Activated CD4-positive, alpha-beta memory T cell treated with anti-CD3 and anti-CD28 coated beads, Interleukin-2, amount 10 ng/mL, durations not matched to agents 7 days and 5 days (primary cell): ENCODE measurements at places on chromosomes 16 and 17.

- no peak for DNase-seq
Measured at GRCh38 chr17:69457603-69458002, 43.1 kb downstream of the MAP2K6 start.

DNA sequence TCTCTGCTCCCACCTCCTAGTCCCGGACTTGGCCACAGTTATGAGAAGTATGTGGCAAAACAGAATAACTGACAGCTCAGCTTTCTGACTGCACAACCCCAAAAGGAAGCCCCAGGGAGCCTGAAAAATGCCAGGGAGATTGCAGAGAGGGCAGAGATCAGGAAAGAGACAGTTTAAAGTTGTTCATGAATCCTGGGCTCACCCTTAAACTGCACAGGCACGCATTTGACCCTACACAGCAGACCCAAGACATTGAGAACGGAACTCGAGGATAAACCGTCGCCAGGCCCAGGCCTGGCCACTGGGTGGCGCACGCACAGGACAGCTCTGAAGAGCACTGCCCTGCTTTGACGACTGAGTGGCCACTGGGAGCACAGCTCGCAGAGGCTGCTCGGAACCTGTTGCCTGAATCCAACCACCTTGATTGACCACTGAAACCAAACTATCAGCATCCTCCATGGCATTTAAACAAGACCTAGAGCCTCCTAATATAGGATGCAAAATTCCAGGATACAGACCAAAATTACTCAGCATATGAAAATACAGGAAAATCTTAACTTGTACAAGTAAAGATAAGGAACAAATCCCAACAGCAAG is 114.0 kb downstream of the C16orf95 start:
- peak; percentile 62 for DNase-seq

GRCh38 chr17:60678118-60678444 is 430 bp downstream of the BCAS3 start:
- DNase-seq = no peak

DNA sequence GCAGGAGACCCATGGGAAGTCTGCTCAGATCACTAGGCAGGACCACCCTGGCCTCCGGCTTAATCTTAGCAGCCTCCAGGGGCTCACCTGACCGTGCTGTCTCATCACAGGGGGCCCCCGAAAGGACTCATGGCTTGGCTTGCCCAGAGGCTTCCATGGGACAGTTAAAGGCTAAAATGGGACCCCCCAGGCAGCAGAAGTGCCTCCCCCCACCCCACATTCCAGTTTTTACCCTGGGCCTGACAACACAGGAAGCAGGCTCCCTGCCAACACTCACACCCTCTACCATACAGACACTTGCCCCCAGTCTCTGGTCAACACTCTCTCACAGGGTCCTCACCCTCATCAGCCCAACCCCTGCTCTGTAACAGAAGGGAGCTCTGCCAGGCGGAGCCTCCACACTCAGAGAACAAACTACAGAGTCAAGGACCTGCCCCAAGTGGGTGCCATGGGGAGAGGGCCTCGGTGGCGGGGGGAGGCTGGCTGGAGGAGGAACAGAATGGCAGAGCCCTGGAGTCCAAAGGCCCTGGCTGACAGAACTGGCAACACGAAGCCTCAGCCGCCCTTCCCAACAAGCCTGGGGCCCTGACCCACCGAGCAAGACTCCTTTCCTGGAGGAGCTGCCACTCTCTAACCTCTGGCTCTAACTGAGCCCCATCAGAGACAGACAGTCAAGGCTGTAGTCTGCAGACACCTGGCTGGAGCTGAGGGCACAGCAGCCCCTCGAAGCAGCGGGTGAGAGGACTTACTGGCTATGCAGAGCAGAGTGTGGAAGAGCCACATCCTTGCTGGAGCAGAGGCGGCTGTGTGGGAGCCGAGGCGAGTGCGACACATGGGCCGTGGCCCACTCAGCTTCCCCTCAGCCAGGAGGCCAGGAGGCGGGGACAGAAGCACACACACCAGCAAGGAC is at the start of gene ITGAE:
ITGAE (minus strand) TSS at position 827 of the 910 bp plus-strand sequence; CDS start at position 783, 44 bp downstream.
- no peak for DNase-seq

DNA sequence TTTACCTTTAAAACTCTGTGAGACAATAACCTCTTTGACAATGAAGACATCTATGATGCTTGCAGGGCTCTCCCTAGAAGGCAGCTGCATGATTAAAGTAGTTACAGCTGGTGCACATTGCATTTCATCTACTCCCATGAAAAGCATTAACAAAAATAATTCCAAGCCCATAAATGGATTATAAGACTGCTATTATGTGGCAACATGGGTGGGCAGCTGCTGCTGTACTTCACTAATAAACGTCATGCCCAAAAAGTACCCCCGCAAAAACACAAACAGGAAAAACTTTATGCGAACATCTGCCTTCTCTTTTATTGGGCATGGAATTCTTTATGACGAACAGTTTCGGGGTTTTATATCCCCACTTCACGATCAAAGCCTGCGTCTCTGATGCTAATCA is 224.9 kb downstream of the CA10 start:
- DNase-seq = no peak

GRCh38 chr16:27727941-27728340 is 178.0 kb downstream of the KATNIP start:
- DNase-seq = no peak

GRCh38 chr17:9241774-9242496 is 220.6 kb downstream of the NTN1 start:
- DNase-seq = no peak

DNA sequence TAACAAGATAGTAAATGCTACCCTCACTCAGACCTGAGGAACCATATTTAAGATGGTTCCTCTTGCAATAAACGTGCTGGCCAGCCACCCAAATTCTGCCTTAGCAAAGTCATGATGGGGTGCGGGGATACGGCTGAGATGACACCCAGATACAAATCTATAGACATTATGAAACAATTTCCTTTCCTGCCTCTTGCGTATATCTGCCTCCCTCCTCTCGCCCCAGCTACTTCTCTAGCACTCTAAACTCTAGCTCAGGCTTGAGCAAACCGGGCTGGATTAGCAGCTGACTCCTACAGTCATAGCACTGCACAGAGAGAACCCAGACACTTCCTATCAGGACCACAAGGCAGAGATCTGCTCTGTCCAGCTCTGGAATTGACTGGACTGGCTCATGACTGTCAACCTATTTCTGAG is 22.3 kb downstream of the CD300LF start:
- DNase-seq = no peak

- peak; percentile 71 for DNase-seq
Measured at GRCh38 chr17:7029659-7030058, 6.2 kb upstream of the SLC16A13 start.

DNA sequence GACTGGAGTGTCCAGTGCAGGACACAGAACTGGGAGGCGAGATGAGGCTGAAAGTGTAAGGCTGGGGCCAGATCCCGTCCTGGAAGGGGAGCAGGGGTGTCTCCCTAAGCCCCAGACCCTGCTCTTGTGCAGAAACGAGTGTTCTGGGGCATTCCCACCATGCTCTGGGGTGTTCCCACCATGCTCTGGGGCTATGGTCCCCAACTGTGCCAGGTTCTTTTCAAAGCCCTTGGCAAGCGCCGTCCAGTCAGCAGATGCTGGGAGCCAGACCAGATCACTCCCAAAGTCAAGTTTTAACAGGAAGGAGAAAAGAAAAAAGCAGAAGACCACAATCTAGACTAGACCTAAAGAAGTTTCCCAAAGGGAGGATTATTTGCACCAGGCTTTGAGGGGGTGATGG is 2.5 kb downstream of the TAX1BP3 start:
- DNase-seq = no peak

- DNase-seq = no peak
Measured at GRCh38 chr16:35873472-35873871, 2414.1 kb downstream of the TP53TG3F start.

- peak; percentile 28 for DNase-seq
Measured at GRCh38 chr16:85986931-85987749, 88.2 kb downstream of the IRF8 start.

DNA sequence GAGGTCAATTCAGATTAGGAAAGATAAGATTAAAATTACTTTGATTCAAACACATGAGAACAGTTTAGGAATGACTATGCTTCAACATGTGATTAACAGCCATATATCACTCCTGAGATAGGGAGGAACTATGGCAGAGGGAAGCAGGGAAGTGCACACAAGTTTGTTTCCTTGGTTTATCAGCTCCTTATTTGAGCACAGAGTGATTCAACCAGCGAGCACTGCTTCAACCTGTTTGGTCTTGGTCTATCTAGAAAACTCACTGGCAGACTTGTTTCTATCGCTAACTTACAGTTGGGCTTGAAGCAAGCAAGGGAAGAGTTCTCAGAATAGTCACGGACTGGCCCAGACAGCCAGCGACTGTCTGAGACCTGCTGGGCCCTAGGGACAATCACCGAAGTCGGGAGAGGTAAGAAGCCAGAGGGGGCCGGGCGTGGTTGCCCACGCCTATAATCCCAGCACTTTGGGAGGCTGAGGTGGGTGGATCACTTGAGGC is 23.5 kb downstream of the TUBG1 start:
- no peak for DNase-seq

DNA sequence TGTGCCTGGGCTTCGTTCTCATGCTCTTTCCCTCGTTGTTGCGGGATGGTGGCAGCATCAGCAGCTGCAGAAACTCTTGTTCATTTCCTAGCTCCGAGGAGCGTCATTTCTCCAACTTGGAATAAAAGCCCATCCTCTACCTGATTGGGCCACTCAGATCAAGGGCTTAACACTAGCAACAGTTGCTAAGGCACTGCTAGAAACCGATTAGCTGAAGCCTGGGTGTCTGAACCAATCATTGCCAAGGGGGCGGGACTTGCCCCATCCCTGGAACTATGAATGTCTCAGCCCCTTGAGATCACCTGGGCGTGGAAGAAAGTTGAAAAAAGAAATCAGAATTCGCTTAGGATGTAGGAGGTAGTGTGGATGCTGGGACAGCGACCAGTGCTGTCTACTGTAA is 145.3 kb downstream of the FOXL1 start:
- no peak for DNase-seq

- no peak for DNase-seq
Measured at GRCh38 chr17:29903471-29903870, 26.6 kb downstream of the SSH2 start.

- DNase-seq = no peak
Measured at GRCh38 chr17:32396343-32396742, 46.4 kb downstream of the ZNF207 start.

GRCh38 chr17:69454051-69454450 is 39.6 kb downstream of the MAP2K6 start:
- DNase-seq = no peak

DNA sequence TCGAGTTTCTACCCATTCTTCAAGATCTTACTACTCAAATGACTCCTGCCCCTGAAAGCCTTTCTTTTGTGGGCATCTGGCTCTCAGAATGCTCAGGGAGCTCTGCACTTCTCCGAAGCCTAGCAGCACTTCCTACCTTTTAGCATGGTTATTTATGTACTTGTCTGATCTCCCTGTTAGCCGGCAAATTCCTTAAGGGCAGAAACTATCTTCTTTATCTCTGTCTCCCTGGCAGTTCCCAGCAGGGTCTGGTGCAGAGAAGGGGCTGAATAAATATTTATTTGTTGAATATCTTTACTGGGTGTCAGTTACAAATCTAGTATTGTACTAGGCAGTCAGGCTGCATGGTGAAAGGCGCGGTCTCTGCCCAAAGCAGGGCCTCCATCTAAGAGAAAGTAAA is 30.7 kb downstream of the TMEM132E start:
- no peak for DNase-seq

- peak; percentile 83 for DNase-seq
Measured at GRCh38 chr16:20944861-20945574, 44.4 kb downstream of the LYRM1 start.

- DNase-seq = no peak
Measured at GRCh38 chr17:3592216-3592860, 16.9 kb downstream of the TRPV1 start.

DNA sequence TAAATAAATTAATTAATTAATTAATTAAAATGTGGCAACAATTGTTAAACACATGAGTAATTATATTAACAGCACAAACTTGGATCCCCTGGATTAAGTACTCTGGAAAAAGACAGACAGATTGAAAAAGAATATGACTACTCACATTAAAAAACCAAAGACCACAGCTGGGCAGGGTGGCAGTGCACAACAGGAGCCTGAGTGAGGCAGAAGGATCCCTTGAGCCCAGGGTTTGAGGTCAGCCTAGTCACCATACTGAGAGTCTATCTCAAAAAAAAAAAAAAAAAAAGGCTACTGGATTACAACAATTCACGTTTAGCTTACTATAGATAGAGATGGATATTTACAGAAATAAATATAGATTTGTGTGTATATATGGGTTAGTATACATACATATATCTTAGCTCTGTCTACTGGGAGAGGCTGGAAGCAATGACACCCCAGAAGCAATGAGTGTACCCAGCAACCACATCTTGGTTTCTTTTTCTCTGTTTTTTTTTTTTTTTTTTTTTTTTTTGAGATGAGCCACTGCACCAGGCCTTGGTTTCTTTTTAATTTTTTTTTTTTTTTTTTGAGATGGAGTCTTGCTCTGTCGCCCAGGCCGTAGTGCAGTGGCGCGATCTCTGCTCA is 10.6 kb upstream of the SUZ12 start:
- no peak for DNase-seq

DNA sequence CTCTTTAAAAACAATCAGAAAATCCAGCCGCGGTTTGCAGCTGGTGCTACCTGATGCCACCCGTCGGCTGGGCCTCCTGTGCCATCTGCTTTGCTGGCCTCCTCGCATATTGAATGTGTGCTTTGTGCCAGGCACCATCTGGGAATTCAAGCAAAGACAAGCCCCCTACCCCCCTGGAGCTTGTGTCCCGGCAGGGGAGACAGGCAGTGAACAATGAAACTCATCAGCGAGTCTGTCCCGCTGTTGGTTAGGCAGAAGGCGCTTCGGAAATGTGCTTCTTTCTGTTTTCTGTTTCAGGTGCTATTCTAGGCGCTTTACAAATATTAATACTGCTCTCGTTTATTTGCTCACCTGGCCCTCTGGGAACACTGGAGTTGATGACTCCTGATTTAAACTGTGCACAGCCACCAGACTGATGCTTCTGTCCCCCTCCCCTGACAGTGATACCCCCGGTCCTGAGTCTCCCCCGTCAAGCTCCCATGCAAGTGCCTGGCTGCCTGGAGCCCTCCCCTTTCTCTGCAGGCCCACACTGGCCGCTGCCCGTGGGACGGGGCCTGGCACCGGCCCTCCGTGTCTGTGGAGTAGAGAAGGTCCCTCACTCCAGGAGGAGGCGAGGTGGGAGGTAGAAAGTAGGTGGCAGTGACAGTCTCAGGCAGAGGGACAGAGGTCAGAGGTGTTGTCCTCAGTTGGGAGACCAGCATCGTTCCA is 126.1 kb upstream of the PLCG2 start:
- no peak for DNase-seq

GRCh38 chr17:62765351-62765750 is 42.8 kb downstream of the MARCHF10 start:
- DNase-seq = no peak

DNA sequence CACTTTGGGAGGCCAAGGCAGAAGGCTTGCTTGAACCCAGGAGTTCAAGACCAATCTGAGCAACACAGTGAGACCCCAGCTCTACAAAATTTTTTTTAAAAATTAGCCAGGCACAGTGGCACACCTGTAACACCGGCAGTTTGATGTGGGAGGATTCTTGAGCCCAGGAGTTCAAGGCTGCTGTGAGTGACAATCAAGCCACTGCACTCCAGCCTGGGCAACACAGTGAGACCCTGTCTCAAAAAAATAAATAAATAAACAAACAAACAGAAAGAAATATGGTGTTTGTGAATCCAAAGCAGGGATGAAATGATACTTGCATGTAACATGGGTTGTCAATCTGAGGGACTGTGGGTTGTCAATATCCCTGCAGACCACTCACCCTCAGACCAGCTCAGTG is 16.6 kb downstream of the FBXO31 start:
- DNase-seq = no peak
